ENCODE measurements at places on chromosomes 4 and X.

- DNase-seq: no peak
Observed at GRCh38 chrX:70052895-70053615, 3.3 kb upstream of the AWAT2 start.

DNA sequence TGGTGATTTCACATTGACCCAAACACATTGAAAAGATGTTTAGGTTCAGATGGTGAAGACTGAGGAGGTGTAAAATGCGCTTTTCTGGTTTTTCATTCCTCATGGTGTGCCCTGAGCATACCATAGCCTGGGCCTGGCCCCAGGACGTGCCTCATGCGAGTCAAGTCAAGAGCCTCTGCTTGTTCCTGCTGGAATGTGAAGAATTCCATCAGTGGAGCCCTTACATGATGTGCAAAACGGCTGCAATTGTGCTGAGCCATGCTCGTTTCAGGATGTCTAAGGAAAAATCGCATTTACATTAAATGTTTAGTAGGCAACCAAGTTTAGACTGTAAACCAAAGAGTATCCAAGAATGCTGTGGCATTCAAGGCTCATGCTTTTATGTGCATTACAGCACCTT is 34.9 kb downstream of the GYG2 start:
- no peak for DNase-seq

DNA sequence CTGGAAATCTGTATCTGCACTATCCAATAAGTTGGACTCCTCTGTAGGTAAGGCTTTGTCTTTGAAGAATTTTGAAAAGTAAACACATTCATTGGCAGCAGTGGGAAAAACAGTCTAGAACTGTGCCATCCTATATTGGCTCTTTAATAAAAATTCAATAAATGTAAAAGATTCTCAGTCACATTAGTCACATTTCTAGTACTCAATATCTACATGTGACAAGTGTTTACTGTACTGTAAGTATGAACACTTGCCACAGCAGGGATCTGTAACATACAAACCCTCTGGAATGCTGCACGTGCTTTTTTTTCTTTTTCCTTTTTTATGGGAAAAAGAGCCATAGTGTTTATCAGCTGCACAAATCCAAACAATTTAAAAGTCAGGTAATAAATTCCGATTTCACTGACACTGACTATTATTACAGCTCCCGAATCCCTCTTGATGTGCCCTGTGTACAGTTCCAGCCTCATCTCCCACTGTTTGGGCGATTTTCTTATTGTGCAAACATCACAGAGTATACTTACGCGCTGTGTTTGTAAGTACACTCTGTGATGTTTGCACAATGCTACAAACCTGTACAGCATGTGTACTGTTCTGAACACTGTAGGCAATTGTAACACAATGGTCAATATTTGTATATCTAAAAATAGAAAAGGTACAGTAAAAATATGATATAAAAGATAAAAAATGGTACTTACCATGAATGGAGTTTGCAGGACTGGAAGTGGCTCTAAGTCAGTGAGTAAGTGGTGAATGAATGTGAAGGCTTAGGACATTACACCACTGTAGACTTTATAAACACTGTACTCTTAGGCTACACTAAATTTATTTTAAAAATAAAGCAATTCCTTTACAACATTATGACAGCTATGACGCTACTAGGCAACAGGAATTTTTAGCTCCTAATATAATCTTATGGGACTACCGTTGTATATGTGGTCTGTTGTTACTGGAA is 8.7 kb downstream of the PYURF start:
- DNase-seq: no peak

DNA sequence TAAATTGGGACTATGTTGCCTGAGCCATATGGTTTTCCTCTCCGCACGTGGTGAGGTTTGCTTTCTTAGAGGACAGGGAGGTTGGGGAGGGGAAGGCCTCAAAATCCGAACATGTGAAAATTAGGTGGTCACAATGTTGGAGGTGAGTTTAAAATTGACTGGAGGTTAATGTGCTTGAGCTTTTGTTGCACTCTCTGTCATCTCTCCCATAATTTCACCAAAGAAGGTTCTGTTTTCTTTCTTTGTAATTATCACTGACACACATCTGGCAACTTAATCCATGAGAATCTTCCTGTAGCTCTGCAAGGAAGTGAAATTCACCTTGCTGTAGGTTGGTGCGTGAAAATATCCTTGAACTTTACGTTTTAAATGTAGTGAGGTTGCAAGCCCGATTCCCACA is 225.5 kb downstream of the PDGFC start:
- DNase-seq: no peak

DNA sequence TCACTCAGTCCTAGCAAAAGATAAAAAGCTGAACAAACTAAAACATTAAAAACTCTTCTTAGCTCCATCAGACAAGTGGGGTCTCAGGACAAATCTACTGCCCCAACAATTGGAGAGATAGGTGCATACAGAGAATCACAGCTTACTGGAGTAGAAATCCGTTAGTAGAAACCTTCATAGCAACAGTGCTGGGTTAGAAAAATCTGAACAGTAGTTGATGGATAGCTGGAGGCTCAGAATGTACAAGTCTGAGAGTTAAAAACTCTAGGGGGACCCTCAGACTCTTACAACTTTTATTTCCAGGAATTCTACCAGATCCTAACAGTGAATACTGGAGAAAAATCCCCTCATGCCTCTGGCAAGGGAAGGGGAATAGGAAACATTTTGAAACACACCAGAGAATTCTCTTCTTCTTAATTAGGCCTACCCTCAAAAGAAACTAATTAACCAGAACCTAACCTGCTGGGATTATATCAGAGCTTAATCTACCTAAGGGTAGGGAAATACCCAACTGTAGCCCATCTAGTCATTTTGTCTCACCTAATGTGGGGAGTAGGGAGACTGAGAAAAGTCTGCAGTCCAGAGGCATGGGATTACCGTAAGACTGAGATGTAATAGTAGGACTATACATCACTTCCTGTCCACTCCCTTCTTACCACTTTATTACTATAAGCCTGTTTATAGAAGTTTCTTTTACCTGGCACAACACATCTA is 165.0 kb upstream of the CTSO start:
- DNase-seq: no peak

DNA sequence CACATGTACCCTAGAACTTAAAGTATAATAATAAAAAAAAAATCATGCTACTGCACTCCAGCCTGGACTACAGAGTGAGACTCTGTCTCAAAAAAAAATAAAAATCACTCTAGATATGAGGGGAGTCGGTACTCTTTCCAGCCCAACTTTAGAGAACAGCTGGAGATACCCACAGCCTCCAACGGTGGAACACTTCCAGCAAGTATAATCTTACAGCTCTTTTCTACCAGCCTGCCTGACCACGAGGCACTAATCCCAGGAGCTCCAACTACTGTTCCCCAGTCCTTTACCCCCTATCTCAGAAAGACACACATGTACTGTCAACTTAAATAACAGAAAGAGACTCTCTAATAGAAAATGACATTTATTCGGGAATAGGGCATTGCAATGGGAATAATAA is 46.8 kb downstream of the STEEP1 start:
- DNase-seq: no peak

GRCh38 chr4:119604266-119604665 is 24.3 kb downstream of the PDE5A start:
- no peak for DNase-seq

DNA sequence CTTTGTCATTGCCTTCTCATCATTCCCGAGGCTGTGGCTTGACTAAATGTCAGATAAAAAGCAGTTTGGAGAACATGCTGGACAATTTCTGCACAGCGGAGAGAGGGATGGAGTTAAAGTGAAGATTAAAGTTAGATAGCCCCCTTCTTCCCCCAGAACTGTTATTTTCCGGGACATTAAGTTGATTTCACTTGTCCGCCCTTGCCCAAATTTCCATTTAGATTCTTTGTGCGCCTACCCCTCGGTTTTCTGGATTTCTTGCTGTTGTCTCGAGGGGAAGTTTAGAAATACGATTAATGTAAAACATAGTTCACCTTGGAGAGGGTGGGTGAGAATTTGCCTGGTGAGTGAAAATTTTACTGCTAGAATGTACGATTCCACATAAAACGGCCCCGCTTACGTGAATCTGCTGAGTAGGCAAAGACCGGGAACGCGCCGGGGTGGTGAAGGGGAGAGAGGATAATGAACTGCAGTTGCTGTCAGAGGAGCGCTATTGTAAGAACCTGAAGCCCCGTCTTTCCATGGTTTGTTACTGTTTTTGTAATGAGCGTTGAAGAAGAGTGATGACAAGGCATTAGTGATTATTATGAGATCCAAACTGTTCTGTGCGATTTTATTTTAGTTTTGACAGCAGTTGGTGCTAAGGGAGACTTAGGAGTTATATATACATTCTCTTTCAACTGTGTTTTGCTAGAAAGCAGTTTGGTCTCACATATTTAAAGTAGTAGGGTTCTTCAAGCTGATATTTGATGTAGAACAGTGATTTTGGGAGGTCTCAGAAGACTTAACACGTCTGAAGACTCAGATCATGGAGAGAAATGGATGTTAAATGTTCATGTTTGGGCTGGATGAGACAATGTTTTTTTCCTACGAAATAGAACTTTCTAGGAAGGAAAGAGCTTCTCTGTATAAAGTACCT is 73.0 kb downstream of the AFF1 start:
- peak; percentile 14 for DNase-seq

GRCh38 chr4:2375427-2375826 is 43.0 kb downstream of the ZFYVE28 start:
- DNase-seq: no peak

DNA sequence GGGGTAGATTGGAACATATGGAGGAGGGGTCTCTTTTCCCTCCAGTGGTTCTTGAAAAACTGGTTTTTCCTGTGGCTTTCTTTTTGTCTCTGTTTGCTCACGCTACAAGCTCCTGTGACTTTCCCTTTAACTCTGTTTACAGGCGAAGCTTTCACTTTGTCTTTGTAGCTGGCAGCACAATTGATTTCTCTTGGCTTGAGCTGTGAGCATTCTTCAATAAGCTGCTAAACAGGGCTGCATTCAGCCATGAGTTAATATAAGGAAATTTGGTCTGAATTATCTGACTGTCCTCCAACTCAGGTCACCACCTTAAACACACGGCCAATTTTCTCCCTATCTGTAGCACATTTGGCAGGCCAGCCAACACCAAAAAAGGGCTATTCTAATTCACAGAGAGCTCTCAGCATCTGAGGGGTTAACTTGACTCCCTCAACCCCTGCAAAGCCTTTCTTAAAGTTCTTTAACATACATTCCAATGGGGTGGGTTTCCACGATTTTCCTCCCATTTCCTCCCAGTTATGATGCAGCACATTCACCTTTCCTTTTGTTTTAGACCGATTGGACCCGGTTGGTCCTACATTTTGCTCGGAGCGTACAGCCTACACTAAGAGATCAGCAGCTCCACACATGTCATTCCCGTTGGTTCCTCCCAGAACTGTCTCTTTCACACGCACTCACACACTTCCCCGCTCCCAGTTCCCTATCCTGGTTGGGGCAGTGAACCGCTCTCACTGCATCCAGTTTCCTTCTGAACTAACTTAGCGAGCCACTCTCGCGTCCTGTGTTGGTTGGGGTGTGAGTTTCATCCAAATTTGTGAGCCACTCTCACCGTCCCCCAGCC is 45.4 kb downstream of the UGT2A3 start:
- DNase-seq: no peak

DNA sequence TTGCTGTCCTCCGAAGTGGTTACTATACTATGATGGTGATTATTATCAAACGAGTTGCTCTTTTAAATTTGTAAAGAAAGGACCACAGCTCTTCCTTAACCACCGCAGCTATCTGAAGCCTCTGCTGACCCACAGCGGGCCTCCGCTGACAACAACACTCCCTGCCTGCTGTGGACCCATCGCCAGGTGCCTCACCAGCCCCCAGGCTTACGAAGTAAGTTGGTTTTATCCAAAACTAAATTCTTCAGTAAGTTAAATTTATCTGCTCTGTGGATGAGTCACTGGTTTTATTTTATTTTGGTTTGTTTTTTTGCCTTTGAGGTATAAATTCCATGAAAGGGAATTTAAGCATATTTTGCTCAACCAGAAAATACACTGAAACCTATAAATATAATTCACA is 54.7 kb downstream of the SLC9A6 start:
- DNase-seq: no peak

- no peak for DNase-seq
Observed at GRCh38 chrX:15930585-15930984, 76.0 kb upstream of the AP1S2 start.

DNA sequence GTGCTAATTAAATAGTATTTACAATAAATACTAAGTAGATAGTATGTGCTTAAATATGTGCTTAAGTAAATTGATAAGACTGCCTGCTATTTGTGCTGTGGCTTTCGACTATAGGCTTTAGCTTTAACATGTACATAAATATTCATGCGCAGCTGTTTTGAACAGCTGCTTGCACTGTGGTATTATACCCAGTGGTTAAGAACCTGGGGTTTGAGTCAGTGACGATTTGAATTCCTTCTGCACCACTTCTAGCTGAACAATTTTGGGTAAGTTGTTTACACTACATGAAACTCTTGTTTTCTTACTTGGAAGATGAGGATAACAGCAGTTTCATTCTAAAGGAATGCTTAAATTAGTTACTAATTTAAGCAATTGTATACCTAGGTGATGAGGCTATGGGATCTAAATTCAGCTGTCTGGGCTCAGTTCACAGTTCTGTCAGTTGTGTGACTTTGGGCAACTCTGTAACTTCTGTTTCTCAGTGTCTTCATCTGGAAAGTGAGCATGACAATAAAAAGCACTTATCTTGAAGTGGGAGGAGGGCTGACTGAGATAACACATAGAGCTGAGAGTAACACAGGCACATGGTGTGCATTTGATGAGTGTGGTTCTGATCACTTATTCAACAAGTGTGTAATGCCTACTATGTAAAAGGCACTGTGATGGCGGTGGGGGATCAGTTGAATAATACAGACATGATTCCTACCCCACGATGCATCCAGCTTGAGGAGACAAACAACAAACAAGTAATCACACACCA is 37.0 kb downstream of the HPGDS start:
- no peak for DNase-seq

GRCh38 chrX:82945332-82945731 is 562.8 kb upstream of the POU3F4 start:
- DNase-seq: no peak

DNA sequence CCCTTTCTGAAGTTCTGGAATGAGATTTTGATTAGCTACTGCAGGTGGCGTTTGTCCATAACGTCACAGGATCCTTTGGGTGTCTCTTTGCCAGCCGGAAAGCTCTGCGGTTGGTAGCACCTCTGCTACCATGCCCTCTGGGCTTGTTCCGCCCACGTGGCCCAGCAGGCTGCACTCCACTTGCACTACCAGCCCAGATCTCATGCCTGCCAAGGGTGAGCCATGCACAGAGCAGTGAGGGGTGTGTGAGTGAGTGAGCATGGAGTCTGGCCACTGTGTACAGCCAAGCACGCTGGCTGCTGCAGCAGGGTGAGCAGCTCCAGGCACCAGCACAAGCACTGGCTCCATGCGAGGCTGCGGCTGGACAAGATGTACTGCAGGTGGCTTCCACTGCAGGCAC is 6.6 kb upstream of the HNRNPD start:
- DNase-seq: no peak

DNA sequence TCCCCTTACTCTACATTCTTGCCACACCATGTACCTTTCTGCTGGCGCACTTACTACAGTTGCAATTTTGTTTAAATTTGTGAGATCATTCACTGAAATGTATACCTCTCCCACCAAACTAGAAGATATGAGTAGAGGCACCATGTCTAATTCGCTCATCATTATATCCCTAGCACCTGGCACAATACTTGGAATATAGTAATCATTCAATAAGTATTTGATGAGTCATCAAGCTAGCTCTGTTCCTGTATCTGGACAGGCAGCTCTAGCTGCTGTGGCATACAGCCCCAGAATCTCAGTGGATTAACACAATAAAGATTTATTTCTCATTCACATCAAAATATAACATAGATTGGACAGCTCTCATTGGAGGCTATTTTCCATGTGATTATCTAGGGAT is 245.9 kb downstream of the IDS start:
- no peak for DNase-seq

Measured in activated gamma-delta T cell (primary cell).